ENCODE measurements at places on chromosomes 13 and 19.

DNA sequence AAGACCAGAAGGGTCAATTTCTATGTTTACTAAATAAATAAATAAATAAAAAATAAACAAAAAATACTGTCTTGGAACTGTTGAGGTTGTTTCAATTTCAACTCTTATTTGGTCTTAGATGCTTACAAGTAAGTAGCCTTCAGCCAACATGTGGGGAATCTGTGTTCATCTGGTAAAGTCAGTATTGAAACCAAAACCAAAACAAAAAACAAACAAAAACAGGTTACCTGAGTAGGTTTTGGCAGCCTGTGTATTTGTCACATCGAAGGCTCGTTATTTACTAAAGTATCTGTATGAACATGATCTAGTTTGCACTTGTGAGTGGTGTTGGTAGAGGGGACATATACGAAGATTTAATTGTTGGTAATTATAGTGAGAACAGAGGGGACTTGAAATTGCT is 471.5 kb downstream of the SLITRK5 start:
- no peak for DNase-seq

DNA sequence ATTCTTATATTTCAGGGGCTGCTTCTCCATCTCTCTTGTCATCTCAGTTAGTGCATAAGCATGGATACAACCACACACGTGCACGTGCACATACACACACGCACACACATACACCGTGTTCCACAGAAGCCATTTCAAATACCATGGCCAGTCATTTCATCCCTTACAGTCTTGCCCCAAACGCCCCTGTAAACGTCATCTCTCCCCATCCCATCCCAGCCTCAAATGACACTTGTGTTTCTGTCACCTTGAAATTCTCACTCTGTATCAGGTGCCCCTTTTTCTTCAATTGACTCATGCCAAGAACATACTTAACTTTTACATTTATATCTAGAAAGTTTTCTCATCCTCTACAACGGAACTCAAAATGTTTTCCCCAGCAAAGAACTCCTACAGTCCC is 220.5 kb downstream of the IRS2 start:
- no peak for DNase-seq

DNA sequence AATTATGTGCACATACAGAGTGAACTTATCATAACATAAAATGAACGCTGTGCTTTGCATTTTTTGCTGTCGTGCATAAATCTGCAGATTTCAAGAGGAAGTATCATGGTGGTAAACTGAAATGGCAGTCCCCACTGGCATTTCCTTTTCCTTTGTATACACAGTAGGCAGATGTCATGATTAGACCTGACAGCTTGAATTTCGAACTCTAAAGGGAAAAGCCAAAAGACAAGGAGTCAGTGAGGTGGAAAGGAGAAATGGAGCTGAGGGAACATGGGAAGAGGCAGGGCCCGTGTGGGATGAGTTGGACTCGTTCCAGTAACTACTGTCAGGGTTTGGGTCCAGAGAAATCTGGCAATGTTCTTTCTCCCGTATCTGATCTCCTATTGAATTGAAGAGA is 454.1 kb upstream of the SGCG start:
- no peak for DNase-seq

GRCh38 chr19:55227241-55228014 is 1.1 kb downstream of the TMEM86B start:
- DNase-seq, result no peak

GRCh38 chr19:45101806-45102205 is 8.8 kb downstream of the PPP1R37 start:
- no peak for DNase-seq

GRCh38 chr19:45952686-45953505 is 20.8 kb downstream of the NOVA2 start:
- DNase-seq, result no peak

- DNase-seq, result no peak
Measured at GRCh38 chr13:47457626-47458025, 543.4 kb downstream of the SUCLA2 start.

DNA sequence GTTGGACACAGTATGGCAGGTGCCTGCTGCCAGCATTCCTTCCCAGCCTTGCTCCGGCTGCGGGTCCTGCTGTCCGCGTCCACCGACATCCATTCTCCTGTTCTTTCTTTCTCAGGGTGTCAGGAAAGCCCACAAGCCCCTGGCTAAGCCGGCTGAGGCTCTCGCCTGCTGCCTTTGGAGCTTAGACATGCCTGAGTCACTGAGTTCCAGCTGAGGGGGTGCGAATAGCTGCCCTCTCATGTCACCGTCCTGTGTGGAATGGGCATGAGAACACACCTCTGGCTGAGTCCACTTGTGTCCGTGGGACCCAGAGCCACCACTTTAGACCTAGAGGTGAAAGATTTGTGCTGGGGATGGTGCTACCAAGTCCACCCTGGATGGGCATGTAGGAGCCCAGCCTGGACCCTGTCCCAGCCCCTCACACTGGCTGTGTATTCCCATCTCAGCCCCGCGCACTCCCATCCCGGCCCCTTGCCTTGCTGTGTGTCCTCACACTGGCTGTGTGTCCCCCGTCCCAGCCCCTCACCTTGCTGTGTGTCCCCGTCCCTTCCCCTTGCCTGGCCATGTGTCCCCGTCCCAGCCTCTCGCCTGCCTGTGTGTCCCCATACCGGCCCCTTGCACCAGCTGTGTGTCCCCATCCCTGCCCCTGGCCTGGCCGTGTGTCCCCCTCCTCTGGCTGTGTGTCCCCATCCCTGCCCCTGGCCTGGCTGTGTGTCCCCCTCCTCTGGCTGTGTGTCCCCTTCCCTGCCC is 24.6 kb upstream of the IRS2 start:
- no peak for DNase-seq

DNA sequence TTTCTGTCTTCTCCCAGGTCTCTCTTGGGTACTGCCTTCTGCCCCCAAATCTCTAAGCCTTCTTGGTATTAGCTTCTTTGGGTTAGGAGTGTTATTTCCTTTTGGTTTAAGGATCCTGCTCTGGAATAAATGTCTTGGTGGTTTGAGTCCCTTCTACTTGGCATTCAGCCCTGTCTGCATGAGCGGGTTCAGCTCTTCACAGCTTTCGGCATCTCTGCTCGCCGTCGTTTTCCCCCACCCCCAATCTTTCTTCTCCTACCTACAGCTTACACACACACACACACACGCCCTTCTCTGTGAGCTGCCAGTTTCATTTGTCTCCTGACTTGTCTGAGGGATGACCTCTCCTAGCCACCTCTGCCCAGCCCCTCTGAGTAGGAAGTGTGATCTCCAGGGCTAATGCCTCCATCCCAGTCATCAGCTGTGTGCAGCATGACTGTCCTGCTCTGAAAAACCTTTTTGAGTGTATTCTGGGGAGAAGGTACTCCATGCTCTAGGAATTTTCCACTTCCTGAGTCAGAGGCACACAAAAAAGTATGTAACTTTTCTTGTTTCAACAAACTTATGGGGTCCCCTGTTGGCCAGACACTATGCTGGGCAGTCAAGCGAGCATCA is 4.7 kb downstream of the CNOT3 start:
- DNase-seq, result no peak

GRCh38 chr19:7740682-7741054 is 6.7 kb downstream of the CD209 start:
- DNase-seq, result no peak

- no peak for DNase-seq
Measured at GRCh38 chr19:1747285-1748114, 5.8 kb upstream of the ONECUT3 start.

GRCh38 chr13:114076329-114077090 is 55.9 kb downstream of the RASA3 start:
- DNase-seq, result no peak

DNA sequence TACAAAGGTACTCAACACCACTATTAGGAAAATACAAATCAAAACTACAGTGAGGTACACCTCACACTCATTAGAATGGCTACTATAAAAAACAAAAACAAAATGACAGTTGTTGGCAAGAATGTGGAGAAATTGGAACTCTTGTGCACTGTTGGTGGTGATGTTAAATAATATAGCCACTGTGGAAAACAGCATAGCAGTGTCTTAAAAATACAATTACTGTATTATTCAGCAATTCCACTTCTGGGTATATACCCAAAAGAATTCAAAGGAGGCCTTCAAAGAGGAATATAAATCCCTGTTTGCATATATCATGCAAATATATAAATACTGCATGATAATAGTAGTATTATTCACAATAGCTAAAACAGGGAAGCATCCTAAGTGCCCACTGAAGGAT is 66.8 kb downstream of the CDK8 start:
- DNase-seq, result no peak

GRCh38 chr19:1765904-1766799 is 12.8 kb downstream of the ONECUT3 start:
- no peak for DNase-seq

- no peak for DNase-seq
Measured at GRCh38 chr19:11578258-11579142, 1.1 kb upstream of the ACP5 start.

DNA sequence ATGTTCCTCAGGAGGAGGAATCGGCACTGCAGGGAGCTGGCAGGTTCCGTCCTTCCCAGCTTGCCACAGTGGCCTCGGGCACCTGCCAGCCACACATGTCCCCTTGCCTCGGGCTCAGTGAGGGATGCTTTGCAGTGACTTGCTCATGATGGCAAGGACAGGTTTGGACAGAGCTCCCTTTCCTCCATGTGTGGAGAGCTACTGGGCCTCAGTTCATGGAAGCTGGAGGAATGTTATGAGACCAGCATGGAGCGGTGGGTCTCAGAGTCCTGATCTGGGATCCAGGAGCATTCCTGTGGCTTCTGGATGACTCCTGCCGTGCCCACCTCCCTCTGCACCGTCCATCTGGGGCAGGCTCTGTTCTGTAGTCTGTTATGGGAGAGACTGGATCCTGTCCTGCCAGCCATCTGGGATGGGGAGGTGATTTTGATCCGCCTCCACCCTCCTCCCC is 59.2 kb downstream of the SIPA1L3 start:
- no peak for DNase-seq
